ENCODE measurements at places on chromosomes 2 and 18.

GRCh38 chr18:67421651-67422050, 94.9 kb downstream of the DSEL start:
- DNase-seq: no peak

GRCh38 chr2:71804281-71804751, 343.3 kb downstream of the CYP26B1 start:
- no peak for DNase-seq

DNA sequence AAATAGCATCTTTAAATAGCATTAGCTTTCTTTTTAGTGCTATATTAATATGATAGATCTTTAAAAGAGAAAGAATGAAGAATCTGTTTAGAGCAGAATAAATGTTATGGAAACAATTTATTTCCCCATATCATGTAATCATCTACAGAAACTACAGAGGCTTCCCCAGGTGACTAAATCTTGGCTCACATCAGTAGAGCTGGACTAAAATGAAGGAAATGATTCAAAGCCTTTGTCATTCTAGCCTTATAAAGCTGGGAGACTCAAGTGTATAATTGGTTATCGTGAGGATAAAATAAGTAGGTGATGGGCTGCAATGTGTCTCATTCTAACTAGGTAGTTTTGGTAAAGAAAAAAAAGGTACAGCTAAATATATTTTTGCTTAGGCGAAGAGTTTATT, 83.2 kb upstream of the UNC80 start:
- DNase-seq: no peak

DNA sequence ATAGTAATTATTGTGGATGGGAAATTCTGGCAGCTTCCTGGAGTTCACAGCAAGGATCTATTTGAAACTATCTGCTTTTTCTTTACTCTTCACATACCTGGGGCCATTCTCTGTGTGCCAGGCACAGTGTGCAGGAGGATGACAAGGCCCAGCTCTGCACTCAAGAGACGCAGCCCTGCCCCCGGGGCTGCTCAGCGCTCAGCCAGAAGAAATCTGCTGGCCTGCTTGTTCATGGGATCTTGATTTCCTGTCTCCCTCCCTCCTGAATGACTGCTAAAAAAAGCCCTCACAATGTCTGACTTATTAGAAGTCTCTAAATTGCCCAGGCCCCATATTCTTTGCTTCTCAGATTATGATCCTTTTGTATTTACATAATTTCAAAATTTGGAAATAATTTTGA, 210.9 kb downstream of the DCDC2C start:
- no peak for DNase-seq

DNA sequence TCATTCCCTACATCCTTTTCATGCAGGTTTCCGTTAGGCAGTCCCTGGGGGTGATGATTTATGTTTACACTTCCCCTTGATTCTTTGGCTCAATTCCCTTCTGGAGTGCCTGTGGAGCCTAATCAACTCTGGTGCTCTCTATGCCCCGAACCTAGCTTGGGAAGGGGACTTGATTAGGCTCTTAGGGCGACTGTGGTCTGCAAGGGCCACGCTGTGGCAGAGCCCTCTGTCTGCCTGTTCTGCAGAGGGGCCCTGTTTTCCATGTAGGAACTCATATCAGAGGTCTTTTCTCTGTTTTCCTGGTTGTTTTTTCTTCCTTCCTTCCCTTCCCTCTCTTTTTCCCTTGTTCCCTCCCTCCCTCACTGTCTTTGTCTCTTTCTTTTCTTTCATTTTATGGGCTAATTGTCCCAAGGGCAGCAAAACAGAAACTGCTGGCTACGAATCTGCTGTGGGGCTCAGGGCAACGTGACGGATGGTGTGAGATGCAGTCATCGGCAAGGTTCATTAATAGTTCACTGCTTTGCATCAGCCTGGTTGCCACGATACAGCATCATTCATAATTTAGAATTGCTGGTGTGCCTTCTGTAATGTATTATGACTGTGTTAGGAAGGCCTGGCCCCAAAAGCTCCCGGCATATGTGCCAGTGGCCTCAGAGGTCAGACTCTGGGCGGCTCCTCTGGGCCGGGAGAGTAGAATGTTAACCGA, 134.5 kb downstream of the NAPG start:
- no peak for DNase-seq

GRCh38 chr2:8514796-8515758, 166.8 kb upstream of the ID2 start:
- DNase-seq: peak; percentile 22

All from memory B cell (primary cell).